ENCODE measurements at places on chromosomes 12 and 14.

DNA sequence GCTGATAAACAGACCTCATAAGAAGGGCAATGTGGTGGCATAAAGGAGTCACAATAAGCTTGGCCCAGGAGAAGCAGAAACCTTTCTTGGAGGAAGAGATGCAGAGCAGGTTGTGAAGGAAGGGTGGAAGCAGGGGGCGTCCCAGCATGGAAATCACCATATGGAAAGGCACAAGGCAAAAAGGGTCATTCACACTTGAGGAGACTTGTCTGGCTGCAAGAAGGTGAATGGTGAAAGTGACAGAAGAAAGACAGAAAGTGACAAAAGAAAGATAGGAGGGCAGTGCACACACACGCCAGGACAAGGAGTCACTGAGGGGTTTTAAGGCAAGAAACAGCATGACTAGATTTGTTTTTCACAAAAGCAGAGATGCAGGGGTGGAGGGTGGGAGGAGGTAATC lies 38.3 kb downstream of the GALNT4 start:
- no peak for DNase-seq

- DNase-seq = no peak
Observed at GRCh38 chr12:18468246-18469075, 207.1 kb downstream of the PIK3C2G start.

DNA sequence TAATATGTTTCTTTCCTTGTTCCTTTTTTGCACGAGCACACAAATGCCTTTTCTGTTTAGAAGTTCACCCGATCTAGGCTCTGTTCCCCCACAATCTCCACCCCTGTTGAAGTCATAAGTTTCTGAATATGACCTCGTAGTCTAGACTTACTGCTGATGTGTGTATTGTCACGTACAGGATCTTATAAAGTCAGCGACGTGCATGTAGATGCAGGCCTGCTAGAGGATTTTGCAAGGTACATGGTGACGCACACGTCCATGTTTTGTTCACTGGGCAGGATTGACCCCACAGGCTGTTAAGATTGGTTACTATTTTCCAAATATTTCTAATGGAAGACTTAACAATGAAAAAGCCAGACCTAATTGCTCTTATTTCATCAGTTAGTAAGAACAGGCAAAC lies 46.2 kb upstream of the CCDC91 start:
- no peak for DNase-seq

DNA sequence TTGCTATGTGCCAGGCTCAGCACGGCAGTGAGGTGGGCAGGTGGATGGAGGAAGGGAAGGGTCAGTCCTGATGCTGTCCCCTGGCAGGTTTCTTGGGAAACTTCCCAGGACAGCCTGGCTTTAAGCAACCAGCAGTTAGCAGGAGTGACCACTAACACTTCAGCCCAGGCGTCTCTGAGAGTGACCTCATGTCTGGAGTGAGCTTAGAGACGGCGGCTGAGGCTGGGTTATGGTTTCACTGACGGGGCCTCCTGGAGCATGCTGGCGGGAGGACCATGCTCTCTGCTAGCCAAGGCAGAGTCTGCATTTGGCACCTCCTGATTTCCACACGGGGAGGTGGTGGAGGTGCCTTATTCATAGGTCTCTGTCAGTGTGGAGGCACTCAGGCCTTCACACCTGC lies 2.5 kb downstream of the HHIPL1 start:
- no peak for DNase-seq

- no peak for DNase-seq
Observed at GRCh38 chr14:98341211-98341610, 930.8 kb downstream of the BCL11B start.

DNA sequence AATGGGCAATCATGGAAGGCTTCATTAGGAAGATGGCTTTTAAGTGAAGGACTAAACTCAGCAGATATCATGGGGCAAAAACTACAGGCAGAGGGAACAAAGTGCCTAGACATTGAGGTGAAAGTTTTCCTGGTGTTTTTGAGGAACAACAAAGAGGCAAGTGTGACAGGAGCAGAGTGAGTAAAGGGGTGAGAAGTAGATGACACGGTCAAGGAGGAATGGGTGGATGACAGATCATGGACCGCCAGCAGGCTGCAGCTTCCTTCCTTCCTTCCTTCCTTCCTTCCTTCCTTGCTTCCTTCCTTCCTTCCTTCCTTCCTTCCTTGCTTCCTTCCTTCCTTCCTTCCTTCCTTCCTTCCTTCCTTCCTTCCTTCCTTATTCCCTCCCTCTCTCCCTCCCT lies 108.3 kb downstream of the TRHDE start:
- no peak for DNase-seq

DNA sequence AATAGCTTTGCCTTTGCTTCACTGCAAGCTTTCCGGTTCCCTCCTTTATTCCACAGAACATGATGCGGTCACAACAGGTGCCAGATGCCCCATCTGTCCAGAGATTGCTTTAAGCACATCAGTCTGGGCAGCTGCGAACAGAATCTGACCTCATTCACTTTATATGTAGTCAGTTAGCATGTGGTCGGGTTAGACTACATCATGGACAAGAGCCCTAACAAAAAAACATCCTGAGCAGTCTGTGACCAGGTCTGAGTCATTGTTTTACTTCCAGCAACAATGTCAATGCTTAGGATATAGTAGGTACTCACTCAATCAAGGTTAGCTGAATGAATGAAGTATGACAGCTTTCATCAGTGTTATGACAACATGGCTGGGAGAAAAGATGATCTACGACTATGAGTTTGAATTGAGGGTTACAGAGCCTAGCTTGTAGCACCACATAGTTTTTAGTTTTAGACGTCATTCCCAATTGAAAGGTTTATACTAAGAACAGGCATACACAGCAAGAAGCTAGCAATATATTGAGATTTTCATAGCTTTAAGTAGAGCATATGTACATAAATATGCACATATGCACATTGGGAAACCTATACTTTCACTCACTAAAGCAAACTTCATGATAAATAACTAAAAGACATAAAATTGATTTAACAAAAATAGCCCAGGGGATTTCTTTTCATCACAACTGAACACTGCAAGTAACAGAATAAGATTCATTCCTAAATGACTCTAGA lies 64.2 kb upstream of the TMCC3 start:
- DNase-seq = peak; percentile 9

DNA sequence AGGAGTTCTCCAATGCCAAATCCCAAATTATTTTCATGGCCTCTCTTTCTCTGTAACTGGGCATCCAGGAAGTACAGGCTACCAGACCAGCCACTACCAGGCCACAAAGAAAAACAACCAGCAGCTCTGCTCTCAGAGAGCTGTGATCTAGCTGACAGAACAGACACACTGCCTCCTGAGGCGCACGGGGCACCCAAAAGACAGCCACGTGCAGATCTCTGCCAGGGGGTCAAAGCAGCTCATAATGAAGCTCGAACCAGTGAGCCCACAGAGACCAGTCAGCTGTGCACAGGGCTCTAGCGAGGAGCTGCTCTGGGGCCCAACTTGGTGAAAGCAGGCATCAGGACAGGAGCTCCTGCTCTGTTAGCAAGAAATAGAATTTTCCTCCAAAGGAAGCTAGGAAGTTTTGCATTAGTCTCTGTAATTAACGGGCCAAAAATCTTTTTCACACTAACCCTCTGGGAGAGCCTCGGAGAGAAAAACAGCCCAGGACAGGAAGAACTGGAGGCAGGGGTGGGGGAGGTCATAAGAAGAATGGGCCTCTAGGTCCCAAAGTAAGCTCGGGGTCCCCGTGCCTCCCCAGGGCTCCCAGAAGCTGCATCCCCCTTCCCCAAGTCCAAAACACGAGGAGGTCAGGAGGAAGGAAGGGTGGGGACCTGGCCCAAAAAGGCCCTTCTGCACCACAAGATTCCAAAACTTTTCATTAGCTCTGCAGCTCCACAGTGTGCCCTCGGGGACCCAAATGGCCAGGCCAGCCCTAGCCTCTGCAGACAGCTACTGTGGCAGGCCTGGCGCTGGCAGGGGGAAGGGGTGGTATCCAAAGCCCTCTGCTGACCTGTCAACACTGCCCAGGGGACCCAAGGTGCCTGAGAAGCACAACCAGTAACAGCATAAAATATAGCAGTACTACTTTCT lies 30.2 kb downstream of the ACTN1 start:
- no peak for DNase-seq
